NCI-H2107 (cell line): ENCODE measurements at places on chromosomes 16 and 17.

DNA sequence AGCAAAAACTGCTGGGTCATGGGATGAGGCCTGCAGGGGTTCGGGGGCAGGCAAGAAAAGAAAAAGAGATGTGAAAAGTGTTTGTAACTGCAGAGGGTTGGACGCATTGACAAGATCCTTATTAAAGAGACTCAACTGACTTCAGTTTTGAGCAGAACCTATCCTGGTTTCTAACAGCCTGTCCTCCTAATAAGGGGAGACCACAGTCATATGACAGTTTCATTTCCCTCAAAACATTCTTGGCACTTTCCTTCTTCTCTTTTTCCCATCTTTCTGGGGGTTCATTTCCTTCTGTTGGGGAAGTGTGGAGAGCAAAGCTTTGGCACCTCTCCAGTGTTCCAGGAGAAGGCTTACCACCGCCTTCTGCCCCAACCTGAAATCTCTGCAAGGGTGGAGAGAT, 118.5 kb downstream of the MAF start:
- no peak for DNase-seq

- DNase-seq, result no peak
These were observed 51.1 kb downstream of the ADAMTS18 start for GRCh38 chr16:77383606-77384187.

GRCh38 chr16:70157105-70157476, 16.5 kb upstream of the CLEC18C start:
- DNase-seq, result no peak

GRCh38 chr17:79009397-79010303, at the start of gene CANT1:
Gene CANT1, minus strand, starts transcription at chr17:79009764. Its CDS starts 12,142 bp downstream, at chr17:78997622.
- DNase-seq, result no peak

GRCh38 chr17:71114911-71115668, 945.8 kb downstream of the KCNJ2 start:
- no peak for DNase-seq

GRCh38 chr16:56233795-56234566, 42.7 kb downstream of the GNAO1 start:
- DNase-seq, result no peak

DNA sequence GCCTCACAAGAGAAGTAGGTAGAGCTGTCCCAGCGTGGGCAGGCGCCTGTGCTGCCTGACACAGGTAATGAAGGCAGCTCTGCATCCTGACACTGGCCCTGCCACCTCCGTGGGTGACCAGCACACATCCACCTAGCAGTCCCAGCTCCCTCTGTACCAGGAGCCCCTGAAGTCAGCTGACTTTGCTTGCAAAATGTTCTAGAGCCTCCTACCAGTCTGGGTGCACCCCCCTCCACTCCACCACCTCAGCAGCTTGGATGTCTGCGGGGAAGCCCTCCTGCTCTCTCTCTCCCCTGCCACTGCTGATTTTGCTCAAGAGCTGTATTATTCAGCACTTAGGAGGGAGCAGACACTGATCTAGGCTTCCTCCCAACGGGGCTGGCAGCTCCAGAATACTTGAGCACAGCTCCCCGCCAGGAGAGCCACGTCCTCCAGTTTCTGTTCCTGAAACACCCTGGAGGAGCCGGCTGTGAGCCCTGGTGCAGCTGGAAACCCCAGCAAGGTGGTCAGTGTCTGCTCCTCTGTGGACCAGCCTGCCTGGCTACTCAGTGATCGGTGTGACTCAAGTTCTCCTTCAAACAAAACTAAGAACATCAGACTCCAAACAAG, 1.0 kb downstream of the RNF166 start:
- DNase-seq, result no peak

DNA sequence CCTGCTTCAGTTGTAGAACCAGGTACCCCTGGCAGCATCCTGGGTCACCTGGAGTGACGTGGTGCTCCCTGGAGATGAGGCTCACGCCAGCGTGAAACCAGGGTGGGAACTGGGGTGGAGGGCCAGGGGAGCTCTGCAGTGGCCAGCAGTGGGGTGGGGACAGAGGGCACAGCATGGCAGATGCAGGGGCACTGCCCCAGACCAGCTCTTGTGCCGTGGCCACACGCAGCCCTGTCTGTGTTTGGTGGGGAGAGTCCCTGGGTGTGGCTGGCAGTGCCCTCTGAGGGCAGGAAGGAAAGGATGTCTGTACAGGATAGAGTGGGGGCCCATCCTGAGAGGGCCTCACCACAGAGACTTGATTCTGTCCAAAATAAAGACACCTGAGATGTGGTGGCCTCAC, 24.5 kb downstream of the ZNF750 start:
- DNase-seq, result no peak

DNA sequence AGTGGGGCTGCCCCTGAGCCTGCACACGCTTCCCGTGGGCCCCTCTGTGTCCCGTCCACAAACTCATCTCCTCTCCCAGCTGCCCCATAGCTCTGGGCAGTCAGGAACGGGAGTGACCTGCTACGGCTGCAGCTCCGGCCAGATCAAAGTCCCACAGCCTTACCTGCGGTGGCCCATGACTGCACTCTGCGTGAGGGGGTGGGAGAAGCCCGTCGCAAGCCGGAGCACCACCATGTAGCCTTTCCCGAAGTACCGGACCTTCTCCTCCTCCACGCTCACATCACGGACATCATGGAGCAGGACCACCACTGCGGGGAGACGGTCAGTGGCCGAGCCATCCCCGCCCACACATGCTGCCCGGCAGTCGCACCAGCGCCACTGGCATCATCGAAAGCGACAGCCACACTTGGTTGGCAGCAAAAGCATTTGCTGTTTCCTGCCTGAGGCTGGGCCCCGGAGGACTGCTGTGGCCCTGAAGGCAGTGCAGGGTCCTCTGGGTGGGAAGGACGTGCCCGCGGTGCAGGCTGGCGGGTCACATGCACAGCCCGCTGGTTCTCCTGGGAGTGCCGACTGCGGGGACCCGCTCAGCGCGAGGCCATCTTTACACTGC, 6.2 kb downstream of the CYBC1 start:
- no peak for DNase-seq

DNA sequence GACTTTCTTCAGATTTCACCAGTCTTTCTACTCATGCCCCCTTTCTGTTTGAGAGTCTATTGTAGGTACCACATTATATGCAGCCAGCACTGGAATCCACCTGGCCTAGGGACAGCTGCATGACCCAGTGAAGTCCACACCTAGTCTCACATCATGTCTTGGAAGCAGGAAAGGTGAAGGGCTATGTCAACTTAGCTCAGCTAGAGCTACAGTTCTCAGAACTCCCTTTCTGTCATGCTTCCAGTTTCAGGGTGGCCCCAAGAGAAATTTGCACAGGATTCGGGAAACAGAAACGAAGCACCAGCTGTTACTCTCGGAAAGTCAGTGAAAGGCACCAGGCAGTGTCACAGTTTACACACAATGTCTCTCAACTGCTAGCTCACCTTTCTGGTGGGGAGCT, 51.6 kb upstream of the NLRP1 start:
- DNase-seq, result no peak

GRCh38 chr17:79806863-79807720, 10.2 kb upstream of the CBX8 start:
- no peak for DNase-seq

DNA sequence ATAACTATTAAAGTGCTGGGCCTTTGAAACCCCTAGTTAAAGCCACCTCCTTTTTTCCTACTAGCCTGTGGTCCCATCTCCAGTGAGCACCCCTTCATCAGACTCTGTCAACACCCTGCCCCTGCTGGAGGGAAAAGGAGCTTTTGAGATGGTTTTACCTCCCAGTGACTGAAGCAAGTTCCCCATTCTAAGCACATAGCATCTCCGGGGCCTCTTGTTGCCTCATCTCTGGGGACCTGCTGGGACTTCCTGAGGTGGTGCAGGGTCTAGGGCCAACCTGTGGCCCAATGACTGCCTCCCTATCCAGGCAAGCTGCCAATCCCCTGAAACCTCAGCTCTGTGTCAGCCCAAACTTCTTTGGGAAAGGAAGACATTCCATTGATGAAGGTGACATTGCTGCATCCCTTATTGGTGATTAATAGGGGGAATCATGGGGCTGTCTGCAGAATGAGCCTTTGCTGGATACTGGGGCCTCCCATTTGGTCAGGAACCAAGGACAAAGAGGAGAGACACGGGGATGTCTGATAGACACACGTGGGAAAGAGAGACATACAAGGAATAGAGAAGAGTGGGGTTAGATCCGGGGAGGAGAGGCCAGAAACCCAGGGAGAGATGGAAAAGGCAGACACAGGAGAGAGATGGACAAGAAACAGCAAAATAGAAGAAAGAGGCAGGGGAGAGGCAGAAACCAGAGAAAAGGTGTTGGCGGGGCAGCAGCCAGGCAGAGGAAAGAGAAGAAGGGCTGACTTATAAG, 2.4 kb downstream of the C1QL1 start:
- no peak for DNase-seq

DNA sequence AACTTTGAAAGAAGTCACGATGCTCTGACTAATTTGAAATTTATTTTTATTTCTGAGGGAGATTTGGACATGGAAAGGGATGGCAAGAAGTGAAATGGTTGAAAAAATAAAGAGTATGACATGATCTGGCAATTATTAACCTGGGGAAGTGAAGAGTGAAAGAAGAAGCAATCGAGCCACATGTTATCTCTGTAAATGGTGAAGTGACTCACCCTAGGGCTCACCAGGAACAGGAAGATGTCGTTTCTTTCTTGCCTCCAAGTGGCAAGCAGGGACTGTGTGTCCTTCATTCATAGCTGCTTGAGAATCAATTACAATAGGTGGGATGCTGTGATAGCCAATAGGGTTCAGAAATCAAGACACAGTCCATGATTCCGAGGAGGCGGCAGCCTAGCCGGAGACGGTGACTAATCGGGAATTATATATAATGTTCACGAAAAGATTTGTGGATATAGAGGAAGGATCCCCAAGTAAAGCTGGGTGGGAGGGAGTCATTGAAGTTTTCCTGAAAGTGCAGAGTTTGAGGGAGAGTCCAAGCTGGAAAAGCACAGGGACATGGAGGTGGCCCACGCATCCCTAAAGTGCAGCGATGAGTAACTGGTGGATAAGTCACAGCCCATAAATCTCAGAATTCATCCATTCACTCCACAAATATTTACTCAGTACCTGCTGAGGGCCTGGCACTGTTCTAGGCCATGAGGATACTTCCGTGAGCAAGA, 18.2 kb upstream of the KRT20 start:
- DNase-seq, result no peak
